ENCODE measurements at places on chromosomes 7 and 10.

DNA sequence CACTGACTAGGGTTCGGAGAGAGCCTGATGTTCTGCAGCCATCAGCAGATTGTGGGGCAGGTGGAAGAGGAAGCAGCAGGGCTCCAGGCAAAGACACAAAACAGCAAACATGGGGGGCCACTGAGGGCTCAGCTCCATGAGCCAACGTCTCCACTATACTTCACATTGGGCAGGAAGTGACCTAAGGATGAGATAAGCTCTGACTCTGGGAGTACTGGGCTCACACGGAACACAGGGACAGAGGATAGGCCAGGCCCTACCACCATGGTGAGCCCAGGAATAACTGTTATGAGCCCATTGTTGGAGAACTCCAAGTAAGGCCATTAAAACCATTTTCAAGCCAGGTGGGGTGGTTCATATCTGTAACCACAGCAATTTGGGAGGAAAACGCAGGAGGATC is 14.9 kb upstream of the MRPS24 start:
- no peak for DNase-seq

DNA sequence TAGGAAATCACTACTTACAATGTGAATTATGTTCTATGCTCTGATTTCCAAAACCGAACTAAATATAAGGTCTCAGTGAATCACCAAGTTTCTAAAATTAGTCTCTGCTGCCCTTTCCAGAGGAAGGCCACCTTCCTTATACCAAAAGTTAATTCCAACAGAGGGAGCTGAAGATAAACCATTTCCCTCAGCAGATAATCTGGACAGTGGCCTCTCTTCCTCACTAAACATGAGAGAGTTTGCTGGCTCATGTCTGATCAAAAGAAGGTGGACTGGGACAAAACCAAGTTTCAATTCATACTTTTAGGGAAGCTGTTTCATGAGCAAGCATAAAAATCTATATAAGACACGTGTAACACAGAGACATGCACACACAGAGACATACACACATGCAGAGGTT is 6.4 kb downstream of the FEZF1 start:
- no peak for DNase-seq

GRCh38 chr7:96495751-96496216 is 173.9 kb upstream of the SLC25A13 start:
- no peak for DNase-seq

- no peak for DNase-seq
Measured at GRCh38 chr10:17735166-17735941, 16.6 kb upstream of the TMEM236 start.

DNA sequence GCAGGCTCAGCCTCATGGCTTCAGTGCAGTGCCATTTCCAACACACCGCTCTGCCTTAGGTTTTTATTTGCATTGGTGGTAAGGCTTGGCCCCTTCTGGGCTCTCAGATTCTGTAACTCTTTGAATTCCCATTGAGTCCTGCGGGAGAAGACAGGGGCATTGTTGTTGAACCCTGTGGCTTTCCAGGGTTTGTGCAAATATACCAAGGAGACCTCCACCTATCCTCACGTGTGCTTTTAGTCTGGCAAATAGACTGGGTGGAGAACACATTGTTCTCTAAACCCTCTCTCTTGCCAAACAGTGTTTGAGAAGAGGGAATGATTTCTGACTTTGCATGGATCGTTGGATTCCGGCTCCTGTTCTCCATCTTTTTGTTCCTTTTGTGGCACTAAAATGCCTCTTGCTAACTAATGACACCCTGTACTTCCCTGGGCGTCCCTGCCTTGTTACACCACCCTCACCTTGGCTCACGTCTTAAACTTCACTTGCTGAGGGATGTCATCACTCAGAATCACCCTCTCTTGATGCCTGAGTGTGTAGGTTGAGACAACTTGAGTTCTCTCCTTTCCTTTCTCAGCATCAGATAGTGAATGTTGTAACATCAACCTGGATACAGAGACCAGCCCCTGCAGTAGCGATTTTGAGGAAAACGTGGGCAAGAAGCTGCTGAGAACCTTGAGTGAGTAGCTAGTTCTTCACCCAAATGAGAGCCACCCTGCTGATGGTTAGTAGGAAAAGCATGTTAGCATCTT is 40.5 kb downstream of the GOT1 start:
- DNase-seq: no peak

GRCh38 chr10:29610876-29611647 is 23.7 kb downstream of the SVIL start:
- DNase-seq: no peak

DNA sequence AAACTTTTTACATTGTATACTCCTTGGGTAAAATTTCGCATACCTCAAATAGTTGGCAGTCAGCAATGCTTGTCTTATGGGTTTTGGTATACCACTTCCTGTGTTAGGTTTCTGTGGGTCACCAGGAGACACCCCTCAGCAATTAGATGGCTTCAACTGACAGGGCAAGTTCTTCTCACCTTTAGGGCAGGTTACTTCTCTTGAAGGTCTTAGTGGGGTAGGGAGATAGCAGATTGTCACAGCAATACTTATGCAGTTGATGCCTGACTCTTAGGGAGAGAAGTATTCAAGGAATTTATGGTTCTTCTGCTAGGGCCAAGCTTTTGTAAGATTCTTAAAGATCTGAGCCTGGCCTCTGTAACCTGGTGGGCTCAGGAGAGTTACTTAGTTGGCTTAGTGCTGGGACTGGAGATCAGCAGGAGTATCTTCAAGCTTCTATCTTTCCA is 42.9 kb downstream of the MKLN1 start:
- peak; percentile 17 for DNase-seq

DNA sequence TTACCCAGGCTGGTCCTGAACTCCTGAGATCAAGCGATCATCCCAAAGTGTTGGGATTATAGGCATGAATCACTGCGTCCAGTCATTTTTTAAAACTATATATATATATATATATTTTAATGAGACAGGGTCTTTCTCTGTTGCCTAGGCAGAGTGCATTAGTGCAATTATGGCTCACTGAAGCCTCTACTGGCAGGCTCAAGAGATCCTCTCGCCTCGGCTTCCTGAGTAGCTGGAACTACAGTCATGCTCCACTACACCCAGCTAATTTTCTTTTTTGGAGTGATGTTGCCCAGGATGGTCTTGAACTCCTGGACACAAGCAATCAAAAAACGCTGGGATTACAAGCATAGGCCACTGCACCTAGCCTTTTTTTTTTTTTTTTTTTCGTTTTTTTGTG is 55.3 kb upstream of the KAT6B start:
- DNase-seq: no peak

DNA sequence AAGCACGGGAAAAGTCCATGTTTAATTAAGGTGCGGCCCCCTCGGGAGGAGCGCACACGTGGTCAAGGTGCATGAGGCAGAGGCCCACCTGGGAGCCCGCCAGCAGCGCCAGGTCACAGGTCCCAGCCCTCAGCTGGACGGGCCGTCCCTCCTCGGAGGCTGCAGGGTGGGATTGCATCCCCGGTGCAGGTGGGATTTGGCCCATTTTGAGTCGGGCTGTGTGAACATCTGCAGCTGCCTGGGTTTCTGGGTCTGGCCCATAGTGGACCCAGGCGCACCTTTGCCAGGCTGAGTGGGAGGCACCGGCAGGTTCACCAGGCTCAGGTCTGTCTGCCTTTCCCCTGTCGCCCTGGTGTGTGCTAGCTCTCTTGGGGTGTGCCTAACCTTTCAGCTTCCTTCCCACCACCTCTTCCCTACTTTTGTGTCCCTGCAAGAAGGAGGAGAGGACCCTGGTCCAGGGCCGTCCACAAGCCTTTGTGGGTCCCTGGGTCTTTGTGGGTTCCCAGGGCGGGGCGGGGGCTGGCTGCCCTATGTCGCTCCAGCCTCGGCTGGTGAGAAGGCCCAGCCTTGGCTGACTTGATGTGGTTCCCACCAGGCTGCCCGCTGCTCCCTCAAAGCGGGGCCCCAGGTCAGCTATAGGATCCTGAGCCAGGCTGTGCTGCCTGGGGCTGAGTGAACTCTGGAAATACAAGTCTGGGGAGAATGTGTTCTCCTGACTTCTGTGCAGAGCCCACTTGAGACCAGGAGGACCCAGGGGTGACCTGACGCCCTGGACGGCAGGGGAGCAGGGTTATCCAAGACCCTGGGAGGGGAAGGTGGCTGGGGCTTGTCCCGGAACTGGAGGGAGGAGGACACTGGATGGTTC is 186.7 kb upstream of the SHH start:
- no peak for DNase-seq

- no peak for DNase-seq
Measured at GRCh38 chr7:18212758-18213157, 185.1 kb upstream of the PRPS1L1 start.

GRCh38 chr10:49356181-49356580 is 39.7 kb downstream of the DRGX start:
- no peak for DNase-seq

DNA sequence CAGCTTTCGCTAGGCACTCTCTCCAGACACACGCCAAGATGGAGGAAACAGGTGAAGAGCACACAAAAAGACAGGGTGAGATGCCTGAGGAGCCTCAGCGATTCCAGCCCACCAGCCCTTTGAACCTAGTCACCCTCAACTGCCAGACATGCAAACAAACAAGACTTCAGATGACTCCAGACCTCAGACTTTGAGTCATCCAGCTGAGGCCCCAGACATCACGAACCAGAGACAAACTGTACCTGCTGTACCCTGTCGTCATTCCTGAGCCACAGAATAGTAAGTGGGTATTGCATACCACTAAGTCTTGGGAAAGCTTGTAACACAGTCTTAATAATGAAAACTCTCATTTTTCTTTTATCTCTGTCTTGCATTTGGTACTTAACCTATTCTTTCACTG is 126.6 kb upstream of the LSM8 start:
- DNase-seq: no peak

DNA sequence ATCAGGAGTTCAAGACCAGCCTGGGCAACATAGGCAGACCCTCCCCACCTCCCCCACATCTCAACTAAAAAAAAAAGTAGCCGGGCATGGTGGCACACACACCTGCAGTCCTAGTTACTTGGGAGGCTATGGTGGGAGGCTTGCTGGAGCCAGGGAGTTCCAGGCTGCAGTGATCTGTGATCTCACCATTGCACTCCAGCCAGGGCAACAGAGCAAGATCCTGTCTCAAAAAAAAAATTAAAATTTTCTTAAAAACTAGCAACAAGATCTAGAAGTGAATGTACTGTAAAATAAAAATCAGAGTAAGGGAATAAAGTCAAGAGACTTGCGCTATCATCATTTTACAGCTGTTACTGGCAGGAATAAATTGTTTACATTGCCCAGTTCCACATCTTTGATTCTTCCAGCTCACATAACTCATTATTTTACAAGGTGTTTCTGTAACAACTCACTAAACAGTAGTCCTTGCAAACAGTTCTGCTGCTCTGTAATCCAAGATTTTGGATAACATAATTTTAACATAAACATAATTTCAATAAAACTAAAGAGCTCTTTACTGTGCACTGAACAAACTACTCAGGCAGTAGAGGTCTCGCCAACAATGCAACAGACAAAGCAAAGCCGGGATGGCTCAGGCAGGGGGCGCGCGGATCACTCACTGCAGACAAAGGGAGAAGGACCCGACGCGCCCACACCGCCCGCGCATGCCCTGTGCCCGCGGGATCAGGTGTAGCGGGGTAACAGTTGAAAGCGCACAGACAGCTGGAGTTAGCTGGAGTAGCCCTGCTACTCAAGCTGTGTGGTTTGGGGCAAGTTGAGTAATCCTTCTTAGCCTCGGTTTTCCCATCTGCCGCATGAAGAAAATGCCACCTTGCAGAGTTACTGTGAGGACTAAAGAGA is 73.3 kb upstream of the NFE2L3 start:
- peak; percentile 83 for DNase-seq

DNA sequence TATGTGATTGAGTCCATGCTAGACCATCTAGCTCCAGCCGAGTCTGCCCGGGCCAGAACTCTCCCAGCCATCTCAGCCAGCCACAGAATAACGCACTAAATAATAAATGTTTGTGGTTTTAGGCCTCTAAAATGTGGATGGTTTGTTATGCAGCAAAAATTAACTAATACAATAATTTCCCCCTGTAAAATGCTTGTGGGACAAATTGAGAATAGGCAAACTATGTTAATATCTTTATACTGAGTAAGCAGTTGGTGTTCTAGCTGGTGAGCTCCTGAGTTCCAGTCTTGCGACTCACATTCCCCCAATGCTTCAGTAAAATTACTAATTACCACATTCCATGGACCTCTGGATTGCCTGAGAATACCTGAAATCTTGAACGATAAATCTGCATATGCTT is 316.8 kb upstream of the NFE2L3 start:
- DNase-seq: no peak

GRCh38 chr7:47941136-47941844 is 7.0 kb downstream of the PKD1L1 start:
- no peak for DNase-seq

DNA sequence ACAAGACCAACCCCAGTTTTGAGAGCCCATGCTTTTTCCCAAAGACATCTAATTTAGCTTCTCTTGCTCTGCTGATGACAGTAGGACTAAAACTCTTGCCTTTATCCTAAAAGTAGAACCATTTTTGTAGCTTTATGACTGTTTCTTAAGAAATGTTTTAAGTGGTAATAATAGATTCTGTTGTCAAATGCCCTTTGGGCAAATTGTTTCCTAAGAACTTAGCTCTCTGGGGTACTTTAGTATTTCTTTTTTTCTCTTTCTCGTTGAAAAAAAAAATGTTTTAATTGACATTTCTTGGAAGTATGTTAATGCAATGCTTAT is 157.4 kb downstream of the ARID5B start:
- no peak for DNase-seq

DNA sequence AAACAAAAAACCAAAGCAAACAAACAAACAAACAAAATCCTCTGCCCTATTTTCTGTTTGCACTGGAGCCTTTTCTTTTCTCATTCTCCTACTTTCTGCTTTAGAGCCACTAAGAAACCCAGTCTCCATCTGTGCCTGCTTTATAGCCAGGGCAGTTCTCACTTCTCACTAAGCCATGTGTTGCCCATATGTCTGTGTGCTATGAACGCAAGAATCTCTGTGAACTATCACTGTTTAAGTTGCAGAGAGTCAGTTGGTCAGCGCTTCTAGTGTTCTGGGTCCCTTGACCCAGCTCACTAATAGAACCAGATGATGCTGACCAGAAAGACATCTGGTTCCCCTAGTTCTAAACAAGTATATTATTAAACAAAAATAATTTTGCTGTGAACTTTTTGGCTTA is 81.4 kb downstream of the FAM185A start:
- DNase-seq: no peak

GRCh38 chr7:90752051-90752450 is 155.9 kb downstream of the CDK14 start:
- DNase-seq: no peak

GRCh38 chr7:95491634-95492314 is 6.0 kb downstream of the ASB4 start:
- DNase-seq: no peak

DNA sequence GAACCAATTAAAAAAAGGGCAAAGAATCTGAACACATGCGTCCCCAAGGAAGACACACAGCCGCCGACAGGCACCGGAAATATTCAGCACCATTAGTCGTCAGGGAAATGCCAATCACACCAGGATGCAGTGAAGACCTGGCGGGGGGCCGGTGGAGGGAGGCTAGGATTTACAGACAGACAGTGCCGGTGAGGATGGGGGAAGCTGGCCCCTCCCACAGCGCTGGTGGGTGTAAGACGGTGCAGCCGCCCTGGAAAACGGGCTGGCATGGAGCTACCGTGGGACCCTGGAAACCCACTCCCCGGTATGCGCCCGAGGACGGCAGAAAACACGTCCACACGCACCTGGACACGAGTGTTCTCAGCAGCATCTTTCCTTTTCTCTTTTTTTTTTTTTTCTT is 4.8 kb upstream of the ADAP1 start:
- DNase-seq: no peak

Data from CD4-positive, alpha-beta T cell treated with Interleukin-1 beta for 1 hour (primary cell).